ENCODE measurements at places on chromosomes 3 and 15.

- no peak for DNase-seq
Observed at GRCh38 chr3:48535578-48535977, 21.0 kb downstream of the PFKFB4 start.

- DNase-seq = no peak
Observed at GRCh38 chr3:129056451-129057173, 4.0 kb upstream of the GP9 start.

- DNase-seq = no peak
Observed at GRCh38 chr3:86634361-86634760, 356.6 kb downstream of the VGLL3 start.

GRCh38 chr3:152676810-152677379 is 158.0 kb upstream of the P2RY1 start:
- no peak for DNase-seq

- no peak for DNase-seq
Observed at GRCh38 chr15:27235681-27236080, 264.7 kb downstream of the GABRG3 start.

GRCh38 chr3:181239441-181239840 is 249.9 kb upstream of the DNAJC19 start:
- no peak for DNase-seq

DNA sequence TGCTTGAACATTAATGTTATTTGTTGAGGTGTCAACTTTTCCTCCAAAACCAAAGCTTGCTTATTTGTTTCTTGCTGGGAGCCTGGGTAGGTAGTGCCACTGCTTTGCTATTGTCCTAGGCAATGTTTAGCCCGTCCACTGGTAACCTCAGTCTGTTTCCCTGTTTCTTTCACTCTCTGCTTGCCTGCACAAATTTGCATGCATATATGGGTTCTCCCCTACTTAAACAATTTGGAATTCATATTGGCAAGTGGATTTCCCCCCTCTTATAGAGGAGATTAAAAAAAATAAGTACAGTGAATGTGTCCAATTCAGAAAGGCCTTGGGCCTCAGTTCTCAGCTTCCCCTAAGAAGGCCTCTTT is 45.0 kb upstream of the BOC start:
- no peak for DNase-seq

GRCh38 chr15:87681104-87681503 is 575.4 kb downstream of the NTRK3 start:
- no peak for DNase-seq

DNA sequence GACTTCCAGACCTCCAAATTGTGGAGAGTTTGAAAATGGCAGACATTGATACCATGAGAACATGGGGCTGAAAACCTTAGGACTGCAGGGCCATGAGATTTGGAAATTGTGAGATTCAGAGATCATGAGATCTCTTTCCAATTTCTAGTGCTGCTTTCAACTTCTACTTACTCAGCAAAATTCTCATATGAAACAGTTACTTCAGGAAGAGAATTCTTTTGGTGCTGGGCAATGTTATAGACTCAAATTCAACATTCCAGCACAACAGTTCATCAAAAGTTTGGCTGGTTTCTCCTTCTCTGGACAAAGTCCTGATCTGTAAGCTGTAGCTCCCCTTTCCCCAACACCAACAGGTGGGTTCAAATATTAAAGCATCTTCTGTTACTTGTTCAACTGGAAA is 506.9 kb upstream of the NECTIN3 start:
- no peak for DNase-seq

DNA sequence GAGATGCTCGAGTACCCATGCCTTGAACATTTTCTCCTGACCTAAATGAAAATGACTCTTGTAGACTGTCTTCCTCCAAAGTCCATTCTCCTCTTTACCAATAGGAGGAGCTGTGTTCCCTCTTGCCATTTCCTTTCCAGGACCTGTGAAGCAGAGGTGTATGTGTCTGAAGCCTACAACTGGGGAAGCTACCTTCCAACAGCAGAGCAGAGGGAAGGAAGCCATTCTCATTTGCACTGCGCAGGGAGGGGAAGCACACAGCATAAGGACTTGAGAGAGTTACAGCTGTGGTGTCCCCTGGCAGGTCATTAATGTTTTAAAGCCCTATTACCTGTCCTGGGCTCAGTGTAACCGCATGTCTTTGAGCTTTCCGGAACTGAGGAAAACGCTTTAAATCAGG is 38.7 kb downstream of the HSPBAP1 start:
- no peak for DNase-seq

- no peak for DNase-seq
Observed at GRCh38 chr3:96294143-96294542, 520.3 kb upstream of the EPHA6 start.

DNA sequence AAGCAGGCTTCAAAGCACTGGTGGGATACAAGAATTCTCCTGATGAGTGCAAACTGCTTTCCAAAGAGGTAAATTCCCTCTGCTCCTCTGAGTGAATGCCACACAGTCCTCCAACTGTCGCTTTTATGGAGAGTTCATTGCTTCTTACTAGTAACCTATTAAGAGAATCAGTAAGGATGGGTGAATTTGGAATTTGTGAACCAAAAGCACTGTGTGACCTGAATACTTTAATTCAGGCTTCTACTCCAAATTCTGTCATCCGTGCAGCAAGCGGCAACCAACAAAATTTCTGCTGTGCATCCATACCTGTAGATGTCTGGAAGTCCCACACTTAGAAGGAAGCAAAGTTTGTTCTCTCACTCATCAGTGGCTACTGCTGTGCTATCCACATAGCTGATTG is 66.7 kb upstream of the SNRK start:
- DNase-seq = no peak

- DNase-seq = no peak
Observed at GRCh38 chr3:52077925-52078324, 21.6 kb upstream of the DUSP7 start.

- DNase-seq = no peak
Observed at GRCh38 chr3:59605318-59605717, 555.5 kb upstream of the CFAP20DC start.

GRCh38 chr15:83208367-83208661 is 691 bp upstream of the HDGFL3 start:
- no peak for DNase-seq

GRCh38 chr3:126557415-126557745 is 1.4 kb downstream of the C3orf22 start:
- no peak for DNase-seq

- no peak for DNase-seq
Observed at GRCh38 chr3:65449841-65450428, 588.8 kb downstream of the MAGI1 start.

GRCh38 chr3:15497964-15498363 is 23.5 kb downstream of the COLQ start:
- DNase-seq = no peak

DNA sequence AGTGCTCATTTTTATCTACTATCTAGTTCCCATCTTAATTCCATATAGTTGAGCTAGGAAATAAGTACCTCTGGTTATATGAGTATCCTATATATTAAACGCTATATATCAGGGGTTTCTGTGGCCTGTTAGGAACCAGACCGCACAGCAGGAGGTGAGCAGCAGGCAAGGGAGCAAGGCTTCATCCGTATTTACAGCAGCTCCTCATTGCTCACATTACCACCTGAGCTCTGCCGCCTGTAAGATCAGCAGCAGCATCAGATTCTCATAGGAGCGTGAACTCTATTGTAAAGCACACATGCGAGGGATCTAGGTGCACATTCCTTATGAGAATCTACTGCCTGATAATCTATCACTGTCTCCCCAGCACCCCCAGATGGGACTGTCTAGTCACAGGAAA is 23.0 kb downstream of the GSK3B start:
- DNase-seq = no peak

DNA sequence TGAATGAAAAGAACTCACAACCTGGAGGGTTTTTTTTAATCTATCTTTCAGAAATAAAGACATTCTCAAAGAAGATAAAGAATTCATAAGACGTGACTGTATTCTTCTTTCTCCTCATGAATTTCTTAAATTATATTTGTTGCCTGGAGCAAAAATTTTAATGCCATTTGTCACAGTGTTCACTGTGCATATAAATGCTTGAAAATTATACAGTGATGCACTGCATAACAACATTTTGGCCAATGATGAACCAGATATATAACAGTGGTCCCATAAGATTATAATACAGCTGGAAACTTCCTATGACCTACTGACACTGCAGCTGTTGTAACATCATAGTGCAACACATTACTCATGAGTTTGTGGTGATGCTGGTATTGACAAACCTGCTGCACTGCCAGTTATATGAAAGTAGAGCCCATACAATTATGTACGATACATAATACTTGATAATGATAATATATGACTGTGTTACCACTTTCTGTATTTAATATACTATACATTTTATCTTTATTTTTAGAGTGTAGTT is 67.3 kb downstream of the P2RY1 start:
- DNase-seq = no peak

DNA sequence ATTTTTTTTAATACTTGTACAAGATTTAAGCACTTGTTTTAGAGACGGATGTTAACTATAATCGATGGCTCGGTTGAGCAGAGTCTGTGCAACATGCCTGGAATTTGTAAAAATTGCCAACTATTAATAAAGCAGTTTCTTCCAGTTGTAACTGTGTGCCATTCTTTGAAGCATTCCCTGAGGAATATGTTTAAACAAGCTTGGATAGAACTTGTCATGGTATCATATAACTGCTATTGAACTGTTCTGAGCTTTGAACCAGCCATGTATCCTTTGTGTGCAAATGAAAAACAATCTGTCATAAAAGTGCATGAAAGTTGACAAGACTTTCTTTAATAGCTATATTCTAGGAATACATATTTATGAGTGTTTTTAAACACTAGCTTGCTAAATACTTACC is 45.8 kb upstream of the UBE2E2 start:
- DNase-seq = no peak

- DNase-seq = no peak
Observed at GRCh38 chr3:173354124-173354523, 43.4 kb upstream of the NLGN1 start.

- DNase-seq = no peak
Observed at GRCh38 chr3:23648996-23649395, 156.8 kb upstream of the UBE2E1 start.

DNA sequence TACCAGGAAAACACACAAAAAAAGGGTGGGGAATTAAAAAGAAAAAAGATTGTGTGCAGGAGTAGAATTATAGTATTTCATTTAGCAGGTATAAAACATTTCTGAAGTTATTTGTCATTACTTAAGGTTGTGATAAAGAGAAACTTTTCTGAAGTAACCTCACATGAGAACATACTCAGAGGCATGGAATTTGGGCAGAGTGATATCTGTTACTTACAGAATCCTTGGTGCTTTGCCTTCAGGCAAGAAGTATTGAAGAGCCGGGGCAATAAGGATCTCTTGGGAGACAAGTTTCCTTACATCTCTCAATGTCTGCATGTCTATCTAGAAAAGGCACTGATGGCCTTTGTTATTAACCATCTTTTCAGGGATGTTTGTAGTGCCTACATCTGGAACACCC is 179.7 kb upstream of the ROBO1 start:
- no peak for DNase-seq

GRCh38 chr3:13137941-13138832 is 65.0 kb upstream of the IQSEC1 start:
- DNase-seq = no peak

Measured in stimulated activated CD8-positive, alpha-beta memory T cell treated with anti-CD3 and anti-CD28 coated beads, Interleukin-15, amount 100 ng/mL, for 1 hour (primary cell).